ENCODE measurements at places on chromosomes 13 and 19.

GRCh38 chr13:46866150-46866549, 30.7 kb downstream of the HTR2A start:
- DNase-seq = no peak

DNA sequence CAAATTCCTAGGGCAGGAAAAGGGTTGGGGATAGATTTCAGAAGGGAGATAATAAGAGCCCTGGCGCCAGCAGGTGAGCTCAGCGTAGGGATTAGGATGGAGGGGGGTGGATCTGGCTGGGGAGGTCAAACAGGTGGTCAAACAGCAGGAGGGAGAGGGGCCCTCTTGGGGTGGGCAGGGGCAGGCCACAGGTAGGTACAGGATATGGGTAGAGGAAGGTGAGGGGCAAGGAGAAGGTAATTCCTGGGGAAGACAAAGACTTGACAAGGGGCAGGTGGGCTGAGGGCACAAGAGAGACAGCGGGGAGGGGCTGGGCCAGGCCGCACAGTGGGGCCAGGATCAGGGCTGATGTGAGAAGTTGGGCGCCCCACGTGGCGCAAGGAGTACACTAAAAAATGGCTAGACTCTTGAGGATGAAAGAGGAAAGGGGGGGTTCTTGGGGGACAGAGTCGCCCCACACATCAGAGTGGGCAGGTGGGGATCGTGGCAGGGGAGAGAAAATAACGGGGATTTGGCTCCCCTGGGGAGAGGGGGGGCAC, 713 bp downstream of the KRI1 start:
- peak; percentile 62 for DNase-seq

DNA sequence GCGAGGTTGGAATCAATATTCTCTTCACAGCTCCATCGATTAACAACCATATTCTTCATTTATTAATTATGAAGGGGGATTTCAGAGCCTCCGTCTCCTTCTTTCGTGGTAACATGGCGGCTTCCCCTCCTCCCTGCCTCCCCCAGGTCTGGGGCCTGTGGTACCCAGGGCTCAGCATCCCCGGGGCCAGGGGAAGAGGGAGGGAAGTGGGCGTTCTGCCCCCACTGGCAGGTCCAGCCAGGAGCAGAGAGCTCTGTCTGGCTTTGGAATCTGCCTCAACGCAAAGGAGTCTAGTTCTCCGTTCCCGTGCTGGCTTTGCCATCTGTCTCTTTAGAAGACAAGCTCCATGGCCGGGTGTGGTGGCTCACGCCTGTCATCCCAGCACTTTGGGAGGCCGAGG, 37.8 kb upstream of the ONECUT3 start:
- no peak for DNase-seq

- DNase-seq = no peak
Observed at GRCh38 chr19:33831825-33832224, 35.2 kb downstream of the KCTD15 start.

DNA sequence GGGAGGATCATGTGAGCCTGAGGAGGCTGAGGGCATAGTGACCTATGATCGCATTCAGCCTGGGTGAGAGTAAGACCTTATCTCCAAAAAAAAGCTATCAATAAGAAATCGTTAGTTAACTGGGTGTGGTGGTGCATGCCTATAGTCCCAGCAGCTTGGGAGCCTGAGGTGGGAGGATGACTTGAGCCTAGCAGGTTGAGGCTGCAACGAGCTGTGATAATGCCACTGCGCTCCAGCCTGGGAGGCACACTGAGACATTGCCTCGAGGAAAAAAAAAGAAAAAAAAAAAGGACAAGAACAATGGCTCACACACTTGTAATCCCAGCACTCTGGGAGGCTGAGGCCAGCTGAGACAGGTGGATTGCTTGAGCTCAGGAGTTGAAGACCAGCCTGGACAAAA, 16.2 kb downstream of the PSPC1 start:
- DNase-seq = no peak

DNA sequence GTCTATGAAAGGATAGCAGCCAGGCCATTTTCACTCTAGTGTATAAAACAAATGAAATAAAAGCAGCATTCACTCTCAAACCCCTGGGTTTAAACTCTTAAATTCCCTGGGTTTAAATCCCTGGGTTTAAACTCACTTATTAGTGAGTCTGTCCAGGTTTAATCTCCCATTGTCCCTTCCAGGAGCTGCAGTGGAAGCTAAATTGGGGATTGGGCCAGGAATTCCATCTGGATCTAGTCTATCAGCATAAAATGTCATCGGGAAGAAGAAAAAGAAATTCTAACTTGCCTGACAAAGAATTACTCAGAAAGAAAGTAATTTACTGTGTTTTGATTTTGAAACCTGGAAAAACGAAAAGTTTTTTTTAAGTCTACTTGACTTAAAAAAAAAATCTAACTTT, 54.8 kb downstream of the FRY start:
- DNase-seq = no peak

DNA sequence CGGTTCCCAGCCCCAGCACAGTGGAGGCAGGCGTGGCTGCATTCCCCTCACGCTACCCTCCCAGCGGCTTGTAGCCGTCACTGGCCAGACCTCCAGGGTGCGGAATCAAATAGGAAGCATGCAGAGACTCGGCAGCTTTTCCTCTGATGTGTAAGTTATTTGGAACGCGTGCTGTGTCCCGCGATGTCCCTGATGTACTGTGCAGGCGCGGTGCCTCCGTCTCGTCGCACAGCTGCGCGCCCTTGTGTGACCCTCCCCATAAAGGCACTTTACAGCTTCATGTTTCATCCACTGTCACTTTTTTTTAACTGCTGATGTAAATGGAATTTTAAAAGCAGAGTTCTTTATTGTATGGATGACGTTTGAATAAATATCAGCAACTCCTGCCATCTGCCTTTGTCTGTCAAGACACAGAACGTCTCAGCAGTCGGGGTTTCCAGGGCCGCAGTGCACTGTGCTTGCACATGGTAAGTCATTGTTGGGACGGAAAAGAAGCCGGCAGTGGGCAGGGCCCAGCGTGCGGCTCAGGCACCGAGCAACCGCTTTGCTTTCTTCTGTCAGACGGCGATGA, 7.3 kb upstream of the F7 start:
- DNase-seq = no peak

- DNase-seq = no peak
Observed at GRCh38 chr19:12873891-12874745, 7.1 kb downstream of the DNASE2 start.

GRCh38 chr19:17671906-17672305, 16.2 kb downstream of the UNC13A start:
- no peak for DNase-seq

DNA sequence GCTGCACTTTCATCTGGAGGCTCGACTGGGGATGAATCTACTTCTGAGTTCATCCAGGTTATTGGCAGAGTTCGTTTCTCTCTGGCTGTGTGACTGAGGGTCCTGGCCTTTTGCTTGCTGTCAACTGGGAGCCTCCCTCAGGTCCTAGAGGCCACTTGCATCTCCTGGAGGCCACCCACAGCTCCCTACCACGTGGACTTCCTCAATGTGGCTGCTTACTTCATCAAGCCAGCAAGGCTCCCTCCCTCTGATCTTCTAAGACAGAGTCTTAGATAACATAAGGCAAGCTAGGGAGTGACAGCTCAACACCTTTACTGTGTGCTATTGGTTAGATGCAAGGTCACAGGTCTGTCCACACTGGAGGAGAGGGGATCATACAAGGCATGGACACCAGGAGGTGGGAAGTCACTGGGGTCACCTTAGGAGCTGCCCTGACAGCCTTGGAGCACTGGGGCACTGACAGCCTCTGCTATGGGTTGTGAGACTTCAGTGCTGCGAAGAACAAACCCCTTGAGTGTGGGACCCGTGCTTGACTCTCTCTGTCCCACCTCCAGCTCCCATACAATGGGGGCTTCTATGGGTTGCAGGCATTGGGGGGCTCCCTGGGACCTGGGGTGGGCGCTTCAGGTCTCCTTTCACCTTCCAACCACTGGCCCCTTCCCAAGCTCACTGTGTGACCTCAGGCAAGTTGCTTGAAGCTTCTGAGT, 5.3 kb downstream of the FAM187B start:
- DNase-seq = no peak

- no peak for DNase-seq
Observed at GRCh38 chr13:75489502-75490263, 7.7 kb upstream of the TBC1D4 start.

DNA sequence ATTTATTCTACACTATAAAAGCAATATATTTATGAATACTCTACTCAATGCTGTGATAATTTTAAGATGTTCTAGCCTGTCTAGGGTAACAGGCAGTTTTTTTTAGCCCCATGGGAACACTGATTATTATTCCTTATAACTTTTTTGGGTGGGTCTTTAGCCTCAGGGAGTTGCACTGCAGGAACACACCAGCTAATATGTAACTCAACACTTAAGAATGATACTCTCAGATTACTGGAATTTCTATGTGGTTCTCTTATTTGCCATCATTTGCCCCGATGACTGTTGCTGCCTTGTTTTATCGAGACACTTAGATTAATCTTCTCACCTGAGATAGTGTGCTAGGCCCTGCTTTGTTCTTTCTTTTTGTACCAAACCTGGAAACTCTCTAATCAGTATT, 396.9 kb upstream of the SLITRK1 start:
- DNase-seq = no peak

- peak; percentile 30 for DNase-seq
Observed at GRCh38 chr19:47158879-47159503, 28.4 kb downstream of the SAE1 start.

DNA sequence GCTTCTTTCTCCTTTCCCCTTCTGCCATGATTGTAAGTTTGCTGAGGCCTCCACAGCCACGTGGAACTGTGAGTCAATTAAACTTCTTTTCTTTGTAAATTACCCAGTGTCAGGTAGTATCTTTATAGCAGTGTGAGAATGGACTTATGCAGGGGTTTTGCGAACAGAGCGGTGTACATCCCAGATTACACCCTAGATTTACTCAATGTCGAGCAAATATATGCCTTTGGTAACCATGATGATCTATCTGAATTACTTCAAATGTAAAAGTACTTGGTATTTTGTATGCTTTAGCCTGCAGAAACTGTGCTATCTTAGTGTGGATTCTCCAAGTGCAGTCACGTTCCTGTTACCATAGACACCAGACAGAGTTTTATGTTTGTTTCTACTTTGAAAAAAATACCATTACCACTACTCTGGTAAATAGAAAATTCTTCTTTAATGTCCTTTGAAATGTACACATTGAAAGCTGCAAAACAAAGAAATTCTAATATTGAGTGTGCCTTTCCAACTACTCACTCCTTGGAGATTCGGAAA, 510.4 kb upstream of the ARGLU1 start:
- no peak for DNase-seq

DNA sequence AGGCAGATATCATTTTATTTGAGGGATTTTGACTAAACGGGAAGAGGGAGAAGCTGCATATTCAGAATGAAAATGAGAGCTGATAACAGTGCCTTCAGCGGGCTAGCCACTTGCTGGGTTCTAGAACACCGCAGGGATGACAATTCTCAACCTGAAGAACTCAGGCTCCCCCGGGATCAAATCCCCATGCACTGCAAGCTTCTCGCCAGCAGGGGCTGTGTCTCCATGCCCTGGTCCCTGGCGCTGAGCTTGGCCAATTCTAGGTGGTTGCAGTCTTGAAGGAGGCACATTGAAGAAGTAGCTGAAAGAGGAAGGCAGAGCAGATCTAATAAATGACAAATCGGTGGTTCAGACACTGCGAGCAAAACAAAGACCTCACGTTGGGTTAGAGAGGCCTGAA, 128.7 kb downstream of the UQCRFS1 start:
- no peak for DNase-seq

DNA sequence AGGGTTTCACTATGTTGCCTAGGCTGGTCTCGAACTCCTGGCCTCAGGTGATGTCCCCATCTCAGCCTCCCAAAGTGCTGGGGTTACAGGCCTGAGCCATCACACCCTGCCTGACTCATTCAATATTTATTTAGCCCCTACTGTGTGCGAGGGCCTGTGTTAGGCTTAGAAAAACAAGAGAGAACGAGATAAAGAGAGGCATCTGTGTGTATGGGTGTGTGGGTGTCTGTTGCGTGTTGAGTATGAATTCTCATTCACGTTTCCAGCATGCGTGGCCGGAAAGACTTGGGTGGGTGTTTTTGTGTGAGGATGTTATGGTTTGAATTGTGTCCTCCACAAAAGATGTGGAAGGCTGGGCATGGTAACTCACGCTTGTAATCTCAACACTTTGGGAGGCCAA, 9.5 kb downstream of the GADD45B start:
- DNase-seq = no peak

- DNase-seq = no peak
Observed at GRCh38 chr13:48950501-48950875, 25.2 kb upstream of the FNDC3A start.

DNA sequence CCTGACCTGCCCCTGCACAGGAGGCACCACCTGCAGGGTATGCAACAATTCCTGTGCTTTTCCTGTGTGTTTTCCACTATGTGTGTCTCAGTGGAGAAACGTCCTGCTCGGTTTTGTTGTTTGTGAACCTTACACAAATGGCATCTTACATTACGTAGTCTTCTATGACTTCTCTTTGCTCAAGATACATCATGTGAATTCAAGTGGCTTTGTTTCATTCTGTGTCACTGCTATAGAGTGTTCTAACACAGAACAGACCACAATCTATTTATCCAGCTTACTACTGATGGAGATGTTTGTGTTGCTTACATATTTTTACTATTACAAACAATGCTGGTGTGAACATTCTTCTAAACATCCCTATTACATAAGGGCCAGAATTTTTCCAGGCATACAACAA, 97.7 kb downstream of the ANKRD10 start:
- DNase-seq = no peak

DNA sequence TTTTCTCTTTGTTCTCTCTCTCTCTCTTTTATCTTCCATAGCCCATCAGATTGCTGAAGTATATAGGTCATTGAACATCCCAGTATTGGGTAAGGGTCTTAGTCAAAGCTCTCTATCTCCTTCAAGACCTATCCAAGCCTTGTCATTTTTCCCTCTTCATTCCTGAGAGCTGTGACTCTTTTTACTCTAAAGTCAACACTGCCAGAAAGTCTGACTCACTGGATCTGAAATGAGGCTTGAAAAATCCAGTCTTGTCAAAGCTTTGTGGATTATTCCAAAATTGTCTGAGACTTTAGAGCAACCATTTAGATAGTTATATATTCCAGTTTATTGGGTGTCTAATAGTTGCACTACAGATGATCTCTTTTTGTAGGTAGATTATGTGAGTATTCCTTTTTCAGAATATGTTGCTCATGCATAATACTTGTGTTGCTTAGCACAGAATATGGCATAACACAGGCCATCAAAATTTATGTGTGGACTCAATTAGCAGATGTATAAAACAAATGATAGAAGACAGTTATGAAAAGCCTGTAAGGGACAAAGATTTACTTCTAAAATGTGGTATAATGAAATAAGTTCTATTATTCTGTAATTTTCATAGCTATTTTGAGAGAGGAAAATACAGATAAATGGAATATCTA, 389.3 kb upstream of the PCDH9 start:
- no peak for DNase-seq

DNA sequence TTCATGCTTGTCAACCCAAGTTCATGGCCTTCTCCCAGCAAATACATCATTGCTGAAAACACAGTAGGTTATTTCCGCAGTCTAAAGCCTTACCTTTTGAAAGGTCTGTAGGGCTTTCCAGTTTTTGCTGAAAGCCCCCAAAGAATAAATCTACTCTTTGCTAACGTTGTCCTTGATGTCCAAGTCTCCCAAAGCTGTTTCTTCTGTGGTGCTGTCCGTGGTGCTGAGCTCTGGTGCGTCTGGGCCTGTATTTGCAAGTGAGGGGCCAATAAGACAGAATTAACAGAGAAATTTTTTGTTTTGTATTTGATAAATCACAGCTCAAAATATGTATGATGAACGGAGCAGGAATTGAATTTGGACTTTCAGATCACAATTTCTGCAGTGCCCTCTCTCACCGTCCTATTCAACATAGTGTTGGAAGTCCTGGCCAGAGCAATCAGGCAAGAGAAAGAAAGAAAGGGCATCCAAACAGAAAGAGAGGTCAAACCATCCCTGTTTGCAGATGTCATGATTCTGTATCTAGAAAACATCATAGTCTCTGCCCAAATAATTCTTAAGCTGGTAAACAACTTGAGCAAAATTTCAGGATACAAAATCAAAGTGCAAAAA, 9.8 kb upstream of the LGALS16 start:
- no peak for DNase-seq

Data from activated CD8-positive, alpha-beta memory T cell treated with anti-CD3 and anti-CD28 coated beads, Interleukin-2, amount 50 U/mL, for 4 hours (primary cell).